Glomerular endothelial cell (primary cell): ENCODE measurements at places on chromosomes 3 and 15.

DNA sequence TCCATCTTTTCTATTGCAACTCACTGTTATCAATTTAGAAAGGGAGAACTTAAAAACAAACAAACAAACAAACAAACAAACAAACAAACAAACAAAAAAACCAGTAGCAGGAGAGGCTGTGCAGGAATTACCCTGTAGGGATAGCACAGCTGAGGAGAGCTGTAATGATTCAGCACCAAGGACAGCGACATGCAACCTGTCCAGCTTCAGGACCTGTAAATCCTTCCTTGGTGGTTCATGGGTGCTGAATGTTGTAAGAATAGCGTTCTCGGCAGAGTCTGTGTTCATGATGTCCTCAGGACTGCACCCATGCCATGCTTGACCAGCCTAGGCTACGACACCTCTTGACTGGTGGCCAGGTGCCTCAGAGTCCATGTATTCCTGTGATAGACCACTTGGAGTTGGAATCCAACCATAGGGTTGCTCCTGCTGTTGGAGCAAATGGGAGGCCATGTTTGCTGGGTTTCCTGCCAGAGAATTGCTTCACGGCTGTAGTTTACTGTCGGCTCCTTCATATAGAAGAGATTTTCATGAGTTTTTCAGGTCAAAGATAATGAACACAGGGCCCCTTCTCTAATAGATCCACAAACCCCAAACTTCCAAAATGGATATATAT is 65.9 kb downstream of the CACNA2D3 start:
- DNase-seq: no peak

DNA sequence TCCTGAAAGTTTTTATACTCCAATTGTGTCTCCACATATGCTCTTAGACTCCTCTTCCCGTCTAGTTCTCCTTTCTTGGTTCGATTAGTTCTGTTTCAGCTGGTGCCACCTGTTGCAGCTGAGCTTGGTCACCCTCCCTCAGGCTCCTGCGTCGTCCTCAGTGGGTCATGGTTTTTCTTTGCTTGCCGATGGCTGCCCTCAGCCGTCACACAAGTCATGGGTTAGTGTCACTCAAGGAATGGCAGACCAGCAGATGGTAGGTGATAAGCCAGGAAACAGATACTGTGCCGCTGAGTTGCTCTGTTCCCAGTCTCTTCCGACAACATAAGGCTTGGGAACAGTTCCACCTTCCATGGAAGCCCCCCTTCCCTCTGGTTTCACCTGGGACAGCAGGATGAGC is 109.9 kb downstream of the IGF1R start:
- no peak for DNase-seq

DNA sequence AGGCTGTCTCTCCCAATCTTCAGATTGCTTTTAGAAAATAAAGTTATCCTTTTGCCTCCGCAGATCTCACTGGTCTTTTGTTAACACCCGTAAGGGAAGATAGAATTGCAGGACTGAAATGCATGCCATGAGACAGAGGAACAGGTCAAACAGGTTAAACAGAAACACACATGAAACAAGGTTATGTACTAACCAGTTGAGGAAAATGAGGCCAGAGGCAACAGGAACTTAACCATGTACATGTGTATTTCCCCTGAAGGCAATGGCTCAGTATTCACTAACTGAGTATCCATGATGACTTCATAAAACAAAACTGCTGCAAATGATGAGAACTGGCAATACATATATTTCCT is 169.1 kb upstream of the NSMCE3 start:
- no peak for DNase-seq

- DNase-seq: no peak
These were observed 17.1 kb upstream of the SKIC8 start for GRCh38 chr15:78316283-78317083.

DNA sequence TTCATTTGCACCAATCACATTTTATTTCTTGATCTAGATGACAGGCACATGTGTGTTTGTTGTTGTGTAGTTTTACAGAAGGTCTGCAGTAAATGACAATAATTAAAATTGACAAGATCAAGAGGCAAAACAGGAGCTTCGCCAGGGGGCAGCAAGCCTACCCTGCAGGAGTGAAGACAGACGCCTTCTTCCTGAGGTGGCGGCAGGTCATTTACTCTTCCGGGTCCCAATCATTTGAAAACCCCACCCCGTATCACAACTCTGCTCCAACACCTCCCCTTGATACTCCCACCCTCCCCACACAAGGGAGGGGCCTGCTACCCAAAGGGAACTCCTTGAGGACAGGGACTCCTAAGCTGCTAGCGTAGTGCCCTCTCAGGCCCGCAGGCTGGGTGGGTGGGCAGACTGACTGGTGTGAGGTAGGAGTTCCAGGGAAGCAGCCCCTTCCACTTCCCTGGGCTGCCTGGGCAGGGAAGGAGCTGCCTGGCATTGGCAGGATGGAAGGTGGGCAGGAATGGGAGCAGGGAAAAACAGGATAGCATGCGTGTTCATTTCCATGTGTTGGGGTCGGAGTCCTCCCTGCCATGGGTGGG is 13.1 kb downstream of the CHDH start:
- DNase-seq: no peak

- no peak for DNase-seq
These were observed 11.2 kb downstream of the GCSAM start for GRCh38 chr3:112121577-112122547.

- no peak for DNase-seq
These were observed 247.0 kb downstream of the STXBP5L start for GRCh38 chr3:121155028-121155427.

DNA sequence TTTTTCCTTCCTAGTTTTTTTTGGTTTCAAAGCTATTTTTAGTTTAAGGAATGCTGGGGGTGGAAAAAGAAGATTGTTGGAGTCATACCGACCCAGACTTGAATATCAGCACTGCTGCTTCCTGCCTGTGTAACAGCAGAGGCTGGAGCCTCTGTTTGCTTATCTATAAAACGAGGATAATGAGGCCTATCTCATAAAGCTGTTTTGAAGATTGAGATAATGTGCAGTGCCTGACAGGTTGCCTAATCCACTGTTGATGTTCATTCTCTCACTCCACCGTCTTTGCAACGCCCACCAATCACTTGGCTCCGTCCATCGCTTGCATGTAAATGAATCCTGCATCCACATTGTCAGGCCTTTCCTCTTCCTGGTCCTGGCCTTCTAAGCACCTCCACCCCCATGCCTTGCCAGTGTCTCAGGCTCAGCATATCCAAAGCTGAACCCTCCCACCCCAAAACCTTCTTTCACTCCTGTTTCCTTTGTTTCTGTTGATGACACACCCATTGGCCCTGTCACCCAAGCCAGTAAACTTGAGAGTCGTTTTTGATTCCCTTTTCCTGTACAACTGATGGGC is 94.9 kb downstream of the MEX3B start:
- DNase-seq: no peak

GRCh38 chr15:25717457-25718168 is 145.5 kb downstream of the ATP10A start:
- no peak for DNase-seq

DNA sequence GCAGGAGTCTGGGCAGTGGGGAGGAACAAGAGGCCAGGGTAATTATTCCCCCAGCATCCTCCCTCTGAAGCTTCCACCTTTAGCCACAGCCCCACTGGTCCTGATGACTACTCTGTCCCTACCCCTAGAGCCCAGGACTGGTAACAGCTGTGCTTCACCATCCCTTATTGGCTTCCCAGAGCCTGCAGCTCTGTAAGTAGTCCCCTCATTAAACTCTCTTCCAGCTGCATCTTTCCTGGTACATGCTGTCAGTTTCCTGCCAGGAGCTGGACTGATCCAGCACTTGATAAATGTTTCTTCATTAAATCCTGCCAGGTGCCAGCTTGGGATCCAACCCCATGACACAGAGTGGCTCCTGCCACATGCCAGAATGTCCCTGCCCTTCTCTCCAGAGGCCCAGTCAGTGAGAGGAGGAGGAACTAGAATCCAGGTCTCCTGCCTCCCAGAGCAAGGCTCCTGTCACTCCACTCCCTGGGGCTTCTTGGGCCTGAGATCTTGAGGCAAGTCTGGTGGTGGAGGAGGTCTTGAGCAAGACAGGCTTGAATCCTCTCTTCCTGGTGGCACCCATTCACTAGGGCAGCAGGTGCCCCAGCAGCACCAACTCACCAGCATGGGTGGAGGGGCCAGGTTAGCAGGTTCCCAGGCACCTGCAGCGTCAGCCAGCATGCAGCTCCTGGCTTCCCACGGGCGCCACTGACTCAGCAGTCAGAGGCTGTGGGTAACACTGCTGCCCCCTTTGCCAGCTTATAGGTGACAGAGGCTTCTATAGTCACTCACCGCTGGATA is 27.6 kb downstream of the FBXW12 start:
- DNase-seq: no peak

- DNase-seq: peak; percentile 65
These were observed 198.5 kb upstream of the GADL1 start for GRCh38 chr3:31092748-31093589.

DNA sequence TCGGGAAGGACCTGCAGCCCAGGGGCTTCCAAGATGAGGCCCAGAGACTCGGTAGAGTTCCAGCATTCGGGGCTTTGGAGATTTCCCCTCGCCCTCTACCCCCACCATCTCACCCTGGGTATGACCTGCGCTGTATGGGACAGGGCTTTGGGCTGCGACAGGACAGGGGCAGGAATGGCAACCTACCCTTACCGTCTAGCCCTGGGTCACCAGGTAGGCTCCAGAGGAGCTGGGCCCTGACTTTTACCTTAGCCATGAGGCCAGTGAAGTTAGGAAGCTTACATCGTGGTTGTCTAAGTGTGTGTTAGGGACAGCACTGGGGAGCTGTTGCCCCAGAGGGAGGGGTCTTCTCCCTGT is 683 bp downstream of the PPM1M start:
- no peak for DNase-seq

GRCh38 chr3:134487406-134487805 is 1.5 kb downstream of the CEP63 start:
- no peak for DNase-seq

DNA sequence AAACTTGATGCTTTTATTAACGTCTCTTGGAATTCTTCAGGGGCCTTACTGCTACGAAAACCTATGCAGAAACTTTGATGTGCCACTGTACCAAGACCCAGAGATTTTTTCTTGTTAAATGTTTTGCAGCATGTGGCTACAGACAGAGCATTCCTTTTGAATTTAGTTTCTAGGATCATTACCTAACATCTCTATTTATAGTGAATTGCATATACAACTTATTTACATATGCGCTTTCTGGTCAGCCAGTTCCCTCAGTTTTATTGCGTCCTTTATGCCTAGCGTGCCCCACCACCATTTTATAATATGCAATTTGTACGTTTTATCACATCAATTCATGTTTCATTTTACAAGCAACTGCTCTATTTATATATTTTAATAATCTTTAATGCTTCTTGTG is 46.2 kb upstream of the AGTR1 start:
- DNase-seq: no peak

GRCh38 chr3:114565216-114565615 is 271.4 kb downstream of the TIGIT start:
- no peak for DNase-seq

GRCh38 chr3:81995329-81995728 is 233.9 kb upstream of the GBE1 start:
- DNase-seq: no peak

- DNase-seq: no peak
These were observed 847.8 kb downstream of the SI start for GRCh38 chr3:164230385-164231094.
